NCI-H2081 (cell line): ENCODE measurements at places on chromosomes 2 and 18.
A peak's percentile ranks its signal among the peaks of the same experiment; 100 is the strongest.

GRCh38 chr18:21914739-21915319 lies 174.2 kb downstream of the MIB1 start:
- DNase-seq = peak; percentile 9

DNA sequence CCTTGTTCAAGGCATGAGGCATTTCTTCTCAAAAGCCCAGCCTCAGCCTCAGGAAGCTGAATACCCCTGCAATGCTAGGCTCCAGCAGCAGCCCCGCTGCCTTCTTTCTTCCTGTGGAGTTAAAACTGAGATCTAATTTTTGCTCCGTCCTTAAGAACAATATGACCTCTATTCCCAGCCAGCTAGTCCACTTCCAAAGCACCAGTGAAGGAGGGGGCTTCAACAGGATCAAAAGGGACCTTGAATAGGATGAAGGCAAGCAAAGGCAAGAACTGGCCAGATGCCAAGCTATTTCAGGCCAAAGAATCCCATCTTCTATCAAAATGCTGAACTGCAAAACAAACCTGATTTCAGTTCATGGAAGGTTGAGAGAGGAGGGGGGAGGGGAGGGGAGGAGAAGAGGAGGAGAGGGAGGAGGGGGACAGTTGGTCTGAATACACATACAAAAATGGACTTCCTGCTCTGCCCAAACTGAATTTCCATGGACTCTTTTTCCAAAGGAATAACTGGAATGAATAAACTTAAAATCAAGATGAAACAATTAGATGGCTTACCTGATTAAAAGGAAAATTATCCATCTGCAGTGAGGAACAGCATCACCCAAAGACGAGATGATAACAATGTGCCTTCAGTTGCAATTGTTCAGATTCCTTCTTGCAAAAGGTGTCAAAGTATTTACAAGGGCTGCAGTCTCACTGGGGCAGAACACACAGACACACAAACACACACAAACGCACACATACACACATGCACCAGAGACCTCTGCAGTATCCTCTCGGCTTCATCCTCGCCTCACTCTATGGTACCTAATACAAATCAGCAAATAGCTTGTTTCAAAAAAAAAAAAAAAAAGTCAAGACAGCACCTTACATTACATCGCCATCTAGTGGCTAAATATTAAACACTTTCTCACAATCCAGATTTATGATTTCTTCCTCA lies at the start of gene SCN1A:
Gene SCN1A (minus strand): TSS at position 804 of the 939 bp plus-strand sequence. CDS start 54,399 bp downstream, outside the sequence.
- DNase-seq = peak; percentile 47

GRCh38 chr2:204354442-204354856 lies 190.8 kb upstream of the PARD3B start:
- DNase-seq = no peak

GRCh38 chr2:100275200-100275589 lies 47.1 kb downstream of the LONRF2 start:
- DNase-seq = no peak

DNA sequence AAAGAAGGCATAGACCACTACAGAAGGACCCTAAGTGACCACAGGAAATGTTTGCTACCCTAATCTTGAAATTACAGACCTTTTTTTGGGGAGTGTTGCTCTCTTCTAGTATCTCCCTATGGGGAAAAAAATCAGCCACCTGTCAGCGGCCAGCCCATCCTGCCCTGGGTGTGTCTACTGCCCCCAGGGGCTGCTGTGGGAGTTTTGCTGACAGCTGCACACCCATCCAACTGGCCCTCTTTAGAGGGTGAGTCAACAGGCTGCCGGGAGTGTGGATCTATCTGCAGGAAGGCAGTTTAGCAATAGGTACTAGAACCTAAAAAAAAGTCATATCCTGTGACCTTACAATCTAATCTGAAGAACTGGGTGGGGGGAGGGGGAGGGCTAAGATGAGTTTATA lies 796 bp upstream of the DYSF start:
- DNase-seq = no peak

GRCh38 chr2:68766376-68766845 lies 31.8 kb downstream of the ARHGAP25 start:
- no peak for DNase-seq

DNA sequence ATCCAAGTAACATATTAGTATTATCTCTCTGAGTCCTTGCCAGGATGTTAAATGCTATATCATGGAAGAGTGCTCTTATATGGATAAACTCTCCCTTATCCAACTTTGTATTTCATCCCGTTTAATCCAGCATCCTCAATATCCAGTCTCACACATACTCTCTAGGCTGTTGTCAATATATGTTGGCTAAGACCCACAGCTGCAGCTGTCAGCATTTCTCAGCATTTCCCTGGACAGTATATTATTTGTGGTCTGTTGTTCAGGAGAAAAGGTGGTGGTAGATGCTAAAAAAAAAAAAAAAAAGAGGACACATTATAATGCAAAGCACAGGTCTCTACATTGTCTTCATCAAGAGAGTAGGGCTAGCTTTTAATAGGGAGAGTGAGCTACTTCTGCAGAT lies 1368.0 kb upstream of the ZEB2 start:
- DNase-seq = no peak

DNA sequence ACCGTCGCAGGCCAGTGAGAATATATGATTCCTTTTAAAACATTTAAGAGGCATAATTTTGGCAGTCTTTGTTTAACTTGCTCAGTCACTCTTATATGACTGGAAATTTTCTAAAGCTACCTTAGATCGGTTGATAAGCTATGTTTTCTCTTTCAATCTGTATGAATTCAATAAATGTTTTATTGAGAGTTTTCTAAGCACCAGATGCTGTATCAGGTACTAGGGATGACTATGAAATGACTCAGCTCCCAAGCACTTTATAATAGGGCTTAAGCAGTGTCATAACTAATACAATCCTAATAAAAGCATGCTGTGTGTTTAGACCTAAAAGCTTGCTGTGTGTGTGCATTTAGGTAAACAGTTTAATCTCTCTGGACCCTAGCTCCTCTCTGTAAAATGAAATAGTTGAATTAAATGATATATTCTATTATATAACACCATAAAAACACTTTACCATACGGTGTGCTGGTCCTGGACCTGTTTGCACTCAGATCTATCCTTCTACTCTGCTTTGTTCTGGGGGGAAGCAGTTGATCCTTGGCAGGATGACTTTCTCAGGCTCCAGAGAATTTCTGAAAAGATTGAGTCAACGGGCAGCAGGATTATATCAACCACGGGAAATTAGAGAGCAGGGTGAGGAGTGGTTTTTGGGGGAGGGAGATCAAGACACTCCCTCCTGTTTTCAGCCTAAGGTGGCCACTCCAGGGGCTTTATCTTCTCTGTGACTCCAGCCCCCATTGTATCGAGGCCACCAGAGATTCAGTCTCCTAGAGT lies 26.1 kb upstream of the SLC38A11 start:
- no peak for DNase-seq

- DNase-seq = no peak
Observed at GRCh38 chr2:54366487-54367280, 89.4 kb upstream of the SPTBN1 start.

DNA sequence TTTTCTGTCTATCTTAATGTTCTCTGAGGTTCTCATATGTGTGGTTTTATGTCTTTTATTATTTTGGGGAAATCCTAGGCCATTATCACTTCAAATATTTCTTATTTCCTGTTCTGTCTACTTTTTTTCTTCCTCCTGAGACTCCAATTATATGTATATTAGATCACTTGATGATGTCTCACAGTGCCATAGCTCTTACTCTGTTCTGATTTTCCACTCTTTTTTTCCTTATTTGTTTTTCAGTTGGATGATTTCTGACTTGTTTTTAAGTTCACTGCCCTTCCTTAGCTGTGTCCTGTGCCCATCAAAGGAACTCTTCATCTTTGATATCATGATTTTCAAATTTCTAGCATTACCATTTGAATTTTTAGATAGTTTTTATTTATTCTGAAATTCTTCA lies 24.1 kb downstream of the FAM228B start:
- DNase-seq = no peak

- no peak for DNase-seq
Observed at GRCh38 chr18:62659698-62660097, 55.6 kb upstream of the PHLPP1 start.

DNA sequence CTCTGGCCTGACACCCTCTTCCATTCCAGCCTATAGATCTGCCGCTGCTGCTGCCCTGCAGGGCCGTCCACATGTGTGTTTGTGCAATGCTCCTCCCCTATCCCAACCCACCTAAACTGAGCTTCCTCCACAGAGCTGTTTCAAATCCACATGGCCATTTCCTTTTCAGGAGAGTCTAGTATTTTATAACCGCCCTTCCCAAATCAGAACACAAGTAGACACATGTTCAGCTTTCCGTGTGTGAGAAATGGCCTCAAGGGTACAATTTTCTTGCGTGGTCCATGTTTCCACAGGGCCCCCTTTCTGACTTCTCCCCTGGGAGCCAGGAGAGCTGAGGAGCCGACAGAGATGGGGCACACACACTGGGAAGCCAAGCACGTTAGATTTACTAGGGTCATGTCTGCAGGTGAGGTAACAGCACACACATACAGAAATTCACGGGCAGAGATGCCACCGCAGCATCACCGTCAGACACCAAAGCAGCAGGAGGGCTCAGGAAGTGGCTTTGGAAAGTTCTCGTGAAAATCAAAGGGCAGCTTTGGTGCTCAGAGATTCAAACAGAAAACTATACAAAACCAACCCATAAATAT lies 102.9 kb upstream of the TGFA start:
- no peak for DNase-seq

DNA sequence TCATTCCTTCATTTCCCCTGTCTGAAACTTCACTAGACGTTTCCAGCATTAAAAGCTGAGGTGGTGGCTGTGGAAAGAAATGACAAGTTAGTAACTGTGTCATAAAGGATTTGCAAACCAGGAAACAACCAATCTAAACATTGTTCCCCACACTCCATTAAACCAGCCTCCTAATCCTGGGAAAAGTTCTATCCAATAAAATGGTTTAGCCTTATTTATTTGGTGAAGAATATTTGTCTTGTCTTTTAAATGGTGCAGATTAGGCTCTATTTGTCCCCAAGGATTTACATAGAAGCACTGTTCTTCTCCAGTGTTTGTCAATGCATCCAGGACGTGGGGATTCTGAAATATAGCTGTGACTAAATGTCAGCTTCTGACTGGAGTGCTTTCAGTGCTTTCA lies 10.5 kb upstream of the DPP4 start:
- no peak for DNase-seq

DNA sequence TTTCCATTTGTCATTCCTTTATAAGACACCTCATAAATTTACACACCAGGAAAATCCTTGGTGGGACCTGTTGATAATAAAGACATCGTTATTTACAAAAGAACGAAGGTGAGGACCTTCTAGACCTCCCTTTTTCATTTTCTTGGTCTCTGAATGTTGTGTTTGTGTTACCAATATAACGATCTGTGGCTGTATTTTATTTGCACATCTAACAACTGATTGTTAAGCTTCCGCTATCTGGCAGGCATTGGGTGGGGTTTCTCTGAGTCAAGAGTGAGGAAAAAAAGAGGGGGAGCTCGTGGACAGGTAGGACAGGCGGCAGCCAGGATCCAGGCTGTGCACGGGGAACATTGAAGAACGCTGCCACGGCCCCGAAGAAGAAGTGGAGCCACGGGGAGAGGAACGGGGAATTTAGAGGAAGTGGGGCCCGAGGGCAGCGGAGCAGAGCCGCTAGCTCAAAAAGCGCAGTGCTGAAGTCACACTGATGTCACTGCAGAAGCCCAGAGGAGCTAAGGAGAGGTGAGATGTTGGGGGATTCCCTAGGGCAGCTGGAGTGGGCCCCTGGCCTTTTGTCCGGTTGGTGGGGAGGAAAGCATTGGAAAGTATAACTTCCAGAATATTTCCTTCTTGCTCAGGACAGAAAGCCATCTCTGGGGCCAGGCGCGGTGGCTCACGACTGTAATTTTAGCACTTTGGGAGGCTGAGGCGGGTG lies 20.9 kb upstream of the DNMT3A start:
- DNase-seq = no peak

- no peak for DNase-seq
Observed at GRCh38 chr2:99863903-99864270, 278.5 kb downstream of the AFF3 start.

DNA sequence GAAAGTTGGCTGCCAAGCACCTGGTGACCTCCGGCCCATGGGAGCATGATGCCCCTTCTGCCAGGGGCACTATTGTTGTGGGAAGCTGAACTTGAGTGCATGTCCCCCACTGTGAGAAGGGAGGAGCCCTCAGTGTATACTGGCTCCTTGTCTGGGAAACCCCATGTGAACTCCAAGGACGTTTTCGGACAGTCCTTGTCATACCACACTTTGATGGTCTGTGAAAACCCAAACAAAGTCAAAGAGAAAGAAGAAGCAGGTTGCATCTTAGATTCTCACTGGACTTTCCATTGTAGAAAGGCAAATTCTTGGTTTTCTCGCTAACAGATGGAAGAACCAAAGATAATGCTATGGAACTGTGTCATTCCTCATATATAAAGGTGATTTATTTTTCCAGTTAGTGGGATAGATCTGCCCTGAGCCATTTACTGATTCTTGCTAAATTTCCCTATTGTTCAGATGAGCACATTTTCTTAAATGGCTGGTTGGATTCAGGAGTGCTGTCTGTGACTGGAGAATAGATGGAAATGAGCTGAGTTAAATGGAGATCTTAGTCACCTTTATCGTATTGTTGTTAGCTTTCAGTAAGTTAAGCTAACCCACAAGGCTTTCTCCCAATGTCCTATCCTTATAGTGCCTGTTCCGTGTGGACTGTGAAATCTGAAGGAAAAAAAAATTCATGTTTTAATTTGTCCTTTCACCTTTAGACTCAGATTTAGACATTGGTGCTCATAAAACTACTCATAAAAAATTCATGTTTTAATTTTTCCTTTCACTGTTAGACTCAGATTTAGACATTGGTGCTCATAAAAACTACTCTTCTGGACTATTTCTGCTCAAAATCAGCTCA lies 166.6 kb downstream of the ACTR3 start:
- no peak for DNase-seq

- no peak for DNase-seq
Observed at GRCh38 chr18:23617412-23618014, 31.2 kb upstream of the NPC1 start.

DNA sequence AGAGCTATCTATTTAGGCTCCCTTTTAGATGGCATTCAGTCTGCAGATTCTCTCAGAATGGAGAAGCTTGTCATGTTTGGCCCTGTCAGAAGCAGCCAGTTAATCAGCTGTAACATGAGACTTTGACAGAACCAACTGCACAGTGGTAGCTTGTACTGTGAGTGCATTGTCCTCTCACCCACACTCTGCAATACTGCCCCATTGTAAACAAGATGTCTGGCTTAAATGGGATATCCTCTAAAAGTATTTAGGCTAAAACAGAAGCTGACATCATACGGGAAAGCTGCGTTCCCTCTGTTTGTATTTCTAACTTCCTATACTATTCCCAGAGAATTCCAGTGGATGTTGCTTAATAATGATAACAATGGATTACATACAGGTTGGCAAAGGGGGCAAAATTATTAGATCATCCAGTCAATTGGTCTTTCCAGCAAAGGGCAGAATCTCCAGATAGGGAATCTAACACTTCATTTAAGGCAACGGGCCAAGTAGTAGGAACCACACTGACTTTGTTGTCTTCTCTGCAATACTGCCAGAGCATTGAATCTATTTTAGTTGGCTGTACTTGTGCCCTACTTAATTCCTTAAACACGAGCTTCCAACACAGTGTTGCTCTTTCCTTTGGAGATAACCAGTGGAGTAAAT lies 15.4 kb upstream of the STAT4 start:
- DNase-seq = no peak

GRCh38 chr2:113974727-113975126 lies 84.8 kb downstream of the ACTR3 start:
- DNase-seq = no peak

GRCh38 chr18:4276953-4277585 lies 178.0 kb downstream of the DLGAP1 start:
- no peak for DNase-seq
